ENCODE measurements at places on chromosomes 2 and 18.

- DNase-seq = no peak
These were observed 553.0 kb upstream of the FANCL start for GRCh38 chr2:58794103-58794502.

GRCh38 chr2:172381275-172382027, 45.9 kb upstream of the ITGA6 start:
- DNase-seq = no peak

- no peak for DNase-seq
These were observed 106.9 kb downstream of the FBXO15 start for GRCh38 chr18:74040459-74041332.

DNA sequence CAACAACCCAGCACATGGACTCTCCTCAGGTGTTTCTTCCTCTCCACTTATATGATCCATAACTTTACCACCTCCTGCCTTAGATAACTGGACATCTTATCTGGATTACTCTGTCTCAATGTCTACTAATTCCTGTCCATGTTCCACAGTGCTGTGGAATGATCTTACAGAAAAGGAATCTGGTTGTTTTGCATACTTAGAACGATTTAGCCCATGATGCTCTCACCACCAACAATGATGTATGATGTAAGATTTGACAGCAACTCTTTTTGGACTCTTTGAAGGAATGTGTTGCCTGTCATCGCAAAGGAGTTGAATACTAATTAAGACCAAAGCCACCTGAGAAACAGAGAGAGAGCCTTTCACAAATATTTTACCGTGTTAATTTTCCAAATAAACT, 37.7 kb upstream of the SYT4 start:
- no peak for DNase-seq

GRCh38 chr2:73832930-73833329, 4.2 kb downstream of the STAMBP start:
- no peak for DNase-seq

GRCh38 chr2:174259981-174260380, 11.6 kb upstream of the OLA1 start:
- DNase-seq = no peak

DNA sequence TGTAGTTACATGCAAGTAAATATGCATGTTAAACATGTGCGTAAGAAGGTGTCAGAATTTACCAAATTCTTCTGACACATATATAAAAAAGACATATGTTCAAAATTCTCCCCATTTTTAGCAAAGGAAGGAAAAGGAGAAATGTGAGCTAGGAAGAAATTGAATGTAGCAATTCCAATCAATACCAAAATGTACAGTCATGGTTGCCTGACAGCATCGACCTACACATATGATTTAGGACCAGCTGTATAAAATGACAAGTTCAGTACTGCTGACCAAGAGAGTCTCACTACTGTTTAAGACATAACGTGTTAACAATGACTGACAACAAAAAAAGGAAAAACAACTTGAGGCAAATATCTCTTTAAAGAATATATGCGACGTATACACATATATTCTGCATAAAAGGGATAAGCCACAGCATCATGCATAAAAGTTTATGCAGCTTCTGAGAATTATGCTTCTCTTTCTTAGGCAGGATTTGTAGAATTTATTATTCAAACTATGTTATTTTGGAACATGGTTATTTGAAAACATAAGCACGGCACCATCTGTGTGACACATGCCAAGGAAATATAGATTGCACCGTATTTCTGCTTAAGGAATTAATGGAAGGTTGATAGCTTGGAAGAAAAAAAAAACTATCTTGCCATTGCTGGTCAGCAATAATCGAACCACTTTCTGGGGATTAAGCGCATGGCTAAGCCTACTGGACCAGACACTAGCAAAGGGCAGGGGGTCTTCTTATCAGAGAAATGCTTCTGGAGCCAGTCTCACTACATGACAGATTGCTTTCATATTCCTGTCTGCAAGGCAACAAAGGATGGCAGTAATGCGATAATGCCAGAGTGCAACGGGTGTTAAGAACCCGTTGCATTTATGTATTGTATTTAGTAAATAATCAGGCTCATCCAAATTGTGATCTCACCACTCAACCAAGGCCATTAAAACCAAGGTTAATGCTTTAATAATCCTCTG, 154.0 kb downstream of the WDPCP start:
- DNase-seq = no peak

DNA sequence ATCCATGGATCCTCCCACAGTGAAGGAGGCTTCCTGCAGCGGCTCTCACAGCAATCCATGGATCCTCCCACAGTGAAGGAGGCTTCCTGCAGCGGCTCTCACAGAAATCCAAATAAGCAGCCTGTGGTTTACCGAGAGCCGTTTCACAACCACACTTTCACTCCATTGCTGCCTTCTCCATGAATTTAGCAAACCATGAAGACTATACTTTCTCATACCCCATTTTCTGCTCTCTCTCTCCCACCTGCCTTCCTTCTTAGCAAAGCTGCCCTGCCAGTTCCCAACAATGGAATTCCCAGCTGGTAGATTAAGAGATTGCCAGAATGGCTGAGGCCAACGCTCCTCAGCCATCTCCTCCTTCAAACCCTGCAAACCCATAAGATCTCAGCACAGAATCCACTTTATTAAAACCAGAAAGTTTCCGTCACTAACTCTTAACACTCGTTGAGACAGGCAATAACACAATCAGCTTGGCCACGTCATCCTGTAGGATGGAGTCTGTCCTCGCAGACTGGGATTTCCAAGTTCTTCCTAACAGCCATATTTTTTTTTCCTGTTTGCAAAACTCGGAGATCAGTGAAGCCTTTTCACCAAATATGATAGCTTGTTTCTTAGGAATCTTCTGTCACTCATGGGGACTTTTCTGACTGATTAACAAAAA, 162.2 kb downstream of the PXDN start:
- no peak for DNase-seq

GRCh38 chr2:60230037-60230436, 323.4 kb downstream of the BCL11A start:
- DNase-seq = no peak

DNA sequence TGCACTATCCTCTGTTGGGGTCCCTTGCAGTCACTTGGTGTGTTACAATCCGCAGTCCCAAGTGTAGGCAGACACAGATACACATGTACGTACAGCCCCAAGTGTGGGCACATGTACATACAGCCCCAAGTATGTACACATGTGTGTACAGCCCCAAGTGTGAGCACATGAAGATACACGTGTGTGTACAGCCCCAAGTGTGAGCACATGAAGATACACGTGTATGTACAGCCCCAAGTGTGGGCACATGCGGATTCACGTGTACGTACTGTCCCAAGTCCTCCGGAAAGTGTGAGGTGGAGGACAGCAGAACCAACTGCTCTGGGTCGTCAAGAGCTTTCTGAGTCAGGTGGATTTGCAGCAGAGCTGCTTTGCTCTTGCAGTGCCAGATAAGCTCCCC, 440.0 kb downstream of the ZNF516 start:
- DNase-seq = no peak

DNA sequence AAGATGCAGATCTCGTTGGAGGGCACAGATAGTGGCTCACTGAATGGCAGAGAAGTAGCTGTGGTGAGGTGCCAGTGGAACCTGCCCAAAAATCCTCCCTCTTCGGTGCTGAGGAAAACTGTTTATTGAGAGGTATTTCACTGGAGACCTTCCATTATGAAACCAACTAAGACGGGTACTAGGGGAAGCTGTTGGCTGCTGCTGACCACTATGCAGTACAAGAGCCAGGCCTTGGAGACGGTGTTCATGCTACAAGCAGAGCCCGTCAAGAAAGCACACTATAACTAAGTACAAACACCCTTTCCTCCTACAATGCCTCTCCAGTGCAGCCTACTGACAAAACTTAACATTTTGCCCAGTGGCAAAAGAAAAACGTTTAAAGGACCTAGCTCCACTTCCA, 4.6 kb downstream of the ARL5A start:
- no peak for DNase-seq

GRCh38 chr2:47741101-47741500, 41.8 kb upstream of the MSH6 start:
- no peak for DNase-seq

DNA sequence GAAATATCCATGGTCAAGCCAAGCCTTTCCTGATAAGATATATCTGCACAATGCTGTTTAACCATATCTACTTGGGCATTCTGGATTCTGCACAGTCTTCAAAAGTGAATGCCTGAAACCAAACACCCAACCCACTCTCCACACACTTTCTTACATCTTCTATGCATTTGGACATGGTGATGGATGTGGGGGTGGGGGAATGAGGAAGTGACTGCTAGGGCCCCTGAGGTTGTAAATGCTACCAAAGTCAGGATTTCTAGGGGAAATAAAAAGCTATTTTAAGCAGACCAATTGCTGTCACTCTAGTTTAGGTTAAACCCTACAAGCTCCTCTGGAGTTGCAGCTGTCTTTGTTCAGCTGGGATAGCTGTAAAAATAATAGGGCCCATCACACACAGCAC, 26.7 kb upstream of the TGFA start:
- DNase-seq = no peak

- DNase-seq = no peak
These were observed 4.3 kb downstream of the AAK1 start for GRCh38 chr2:69639266-69639665.

GRCh38 chr2:40606862-40607261, 155.0 kb upstream of the SLC8A1 start:
- no peak for DNase-seq

DNA sequence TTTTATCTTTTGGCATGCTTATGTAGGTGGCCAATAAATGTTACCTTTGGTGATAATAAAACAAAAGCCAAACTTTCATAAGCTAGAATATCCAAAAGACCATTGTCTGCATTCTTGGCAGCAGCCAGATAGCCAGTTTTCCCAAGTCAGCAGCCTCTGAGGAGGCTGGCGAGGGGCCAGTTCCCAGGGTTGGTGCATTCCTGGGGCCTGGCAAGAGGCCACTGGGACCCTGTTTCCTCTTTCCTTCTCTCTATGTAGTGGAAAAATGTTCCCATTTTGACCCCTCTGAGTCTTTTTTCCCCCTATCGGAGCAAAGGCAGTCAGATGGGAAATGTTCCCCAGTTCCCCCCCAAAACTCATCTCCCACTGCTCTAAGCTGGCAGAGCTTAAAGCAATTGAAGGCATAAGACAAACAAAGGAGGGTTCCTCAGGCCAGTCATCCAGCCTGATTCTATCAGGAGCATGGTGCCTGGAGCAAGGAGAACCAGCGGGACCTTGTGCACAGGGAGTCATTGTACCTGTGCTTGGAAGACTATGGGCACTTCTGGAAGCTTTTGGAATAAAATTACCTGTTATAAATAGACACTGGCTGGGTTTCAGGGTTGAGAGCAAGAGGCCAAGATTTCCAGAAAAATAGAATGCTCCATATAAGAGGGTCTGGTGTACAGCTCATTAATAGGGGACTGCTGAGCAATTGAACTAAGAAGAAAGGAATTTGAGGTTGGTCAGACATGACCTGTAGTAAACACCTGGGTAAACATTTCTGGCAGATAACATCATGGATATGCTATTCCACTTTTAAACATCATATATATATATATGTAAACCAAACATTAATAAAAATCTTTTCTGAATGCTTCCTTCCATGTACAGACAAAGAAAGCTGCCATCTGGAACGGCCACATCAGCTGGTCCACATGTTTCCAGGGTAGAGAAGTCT, 63.4 kb downstream of the NCKAP5 start:
- DNase-seq = no peak

All from CMK (cell line).